Renal cortical epithelial cell (primary cell): ENCODE measurements at places on chromosomes 7 and 10. TPM values are rescaled to one million over a fixed set of nuclear protein-coding genes. Genes with fewer than 3 reads are reported as not detected.

Gene AKR1C2
- total RNA-seq = 1.9 and 6.5 TPM in 2 replicates

Gene SND1
- total RNA-seq = 201 and 214 TPM in 2 replicates

GRCh38 chr7:39745320-39745719 lies 121.9 kb downstream of the RALA start:
- DNase-seq = no peak

Gene HHEX
- 0.40 and 1.6 TPM in 2 replicates for total RNA-seq

GRCh38 chr10:119734396-119735332 lies 8.8 kb downstream of the INPP5F start:
- DNase-seq = peak; percentile 86

Gene PNLIPRP3
- not detected in 2 replicates for total RNA-seq

DNA sequence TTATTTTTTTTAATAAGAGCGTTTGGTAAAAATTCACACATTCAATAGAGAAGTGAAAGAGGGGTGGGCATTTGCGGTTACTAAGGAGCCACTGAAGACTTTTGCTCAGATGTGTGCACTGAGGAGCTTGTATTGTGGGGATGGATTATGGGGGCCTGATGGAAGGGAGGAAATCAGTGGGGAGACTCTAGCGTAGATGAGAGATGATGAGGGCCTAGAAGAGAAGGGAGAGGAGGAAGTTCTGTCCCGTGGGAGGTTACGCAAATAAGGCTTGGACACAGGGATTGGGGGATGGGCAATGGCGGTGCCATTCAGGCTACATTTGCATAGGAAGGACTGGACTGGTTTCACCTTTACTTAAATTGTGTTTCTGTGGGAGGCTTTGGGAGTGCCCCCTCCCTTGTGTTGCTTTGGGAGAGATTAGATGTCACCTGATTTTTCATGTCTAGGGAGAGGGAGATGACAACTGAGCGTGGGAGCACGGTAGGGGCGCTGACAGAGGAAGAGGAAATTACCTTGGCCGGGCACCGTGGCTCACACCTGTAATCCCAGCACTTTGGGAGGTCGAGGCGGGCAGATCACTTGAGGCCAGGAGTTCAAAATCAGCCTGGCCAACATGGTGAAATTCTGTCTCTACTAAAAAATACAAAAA lies 2.2 kb upstream of the HIP1 start:
- DNase-seq = no peak

GRCh38 chr10:61899069-61899531 lies 2.4 kb upstream of the ARID5B start:
- DNase-seq = peak; percentile 62

Gene SPDYE2B
- total RNA-seq = not detected in 2 replicates

DNA sequence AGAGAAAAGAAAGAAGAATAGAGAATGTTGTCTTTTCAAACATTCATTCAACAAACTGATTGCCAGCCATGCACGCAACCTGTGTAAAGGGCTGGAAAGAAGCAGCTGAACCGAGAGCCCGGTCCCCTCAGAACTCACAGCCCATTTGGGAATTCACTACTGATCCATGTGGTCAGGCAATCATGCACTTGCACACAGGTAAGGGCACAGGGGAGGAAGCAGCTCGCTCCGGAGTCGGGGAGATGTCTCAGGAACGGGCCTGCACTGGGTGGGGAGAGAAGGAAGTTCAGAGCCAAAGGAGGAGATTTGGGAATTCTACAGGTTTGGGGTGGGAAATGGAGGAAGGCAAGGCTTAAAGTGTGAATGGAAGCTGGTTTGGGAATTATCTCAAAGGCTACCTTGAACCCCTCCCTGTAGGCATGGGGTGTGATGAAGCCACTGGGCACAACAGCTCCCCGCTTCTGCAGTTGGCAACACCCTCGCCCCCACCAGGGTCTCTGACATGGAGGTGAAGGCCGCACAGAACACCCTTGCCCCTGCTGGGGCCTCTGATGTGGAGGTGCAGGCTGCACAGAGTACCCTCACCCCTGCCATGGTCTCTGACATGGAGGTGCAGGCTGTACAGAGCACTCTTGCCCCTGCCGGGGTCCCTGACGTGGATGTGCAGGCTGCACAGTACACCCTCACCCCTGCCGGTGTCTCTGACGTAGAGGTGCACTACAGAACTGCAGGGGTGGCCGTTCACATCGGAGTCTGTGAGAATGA lies 194.4 kb upstream of the RNF32 start:
- no peak for DNase-seq

DNA sequence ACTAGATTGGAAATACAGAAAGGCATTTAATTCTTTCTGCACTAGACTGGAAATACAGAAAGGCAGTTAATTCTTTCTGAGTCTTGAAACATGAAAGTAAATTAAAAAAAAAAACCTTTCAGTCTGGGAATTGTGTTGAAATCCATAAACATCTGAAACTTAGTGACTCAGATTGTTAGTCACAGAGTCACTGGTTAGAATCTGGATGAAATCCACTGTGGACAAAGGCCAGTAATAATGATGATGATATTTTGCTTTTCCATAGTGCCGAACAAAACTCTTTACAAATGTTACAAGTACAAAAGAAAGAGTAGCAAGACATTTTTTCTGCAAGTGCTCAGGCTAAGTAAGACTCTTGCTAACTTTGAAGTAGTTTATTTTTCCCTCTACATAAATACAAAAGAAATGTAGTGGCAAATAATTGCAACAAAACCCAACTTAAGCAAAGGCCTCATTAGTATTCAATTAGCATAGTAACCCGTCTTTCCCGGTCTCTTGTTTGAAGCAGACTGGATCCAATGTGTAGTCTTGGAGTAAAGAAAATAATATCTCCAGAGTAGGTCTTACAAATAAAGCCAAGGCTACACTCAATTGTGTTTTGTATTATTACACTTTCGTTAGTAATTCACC lies 5.8 kb upstream of the PRTFDC1 start:
- peak; percentile 92 for DNase-seq

Gene MINDY4
- total RNA-seq = 3.3 and 8.8 TPM in 2 replicates

Gene NT5C2
- 120 and 137 TPM in 2 replicates for total RNA-seq

DNA sequence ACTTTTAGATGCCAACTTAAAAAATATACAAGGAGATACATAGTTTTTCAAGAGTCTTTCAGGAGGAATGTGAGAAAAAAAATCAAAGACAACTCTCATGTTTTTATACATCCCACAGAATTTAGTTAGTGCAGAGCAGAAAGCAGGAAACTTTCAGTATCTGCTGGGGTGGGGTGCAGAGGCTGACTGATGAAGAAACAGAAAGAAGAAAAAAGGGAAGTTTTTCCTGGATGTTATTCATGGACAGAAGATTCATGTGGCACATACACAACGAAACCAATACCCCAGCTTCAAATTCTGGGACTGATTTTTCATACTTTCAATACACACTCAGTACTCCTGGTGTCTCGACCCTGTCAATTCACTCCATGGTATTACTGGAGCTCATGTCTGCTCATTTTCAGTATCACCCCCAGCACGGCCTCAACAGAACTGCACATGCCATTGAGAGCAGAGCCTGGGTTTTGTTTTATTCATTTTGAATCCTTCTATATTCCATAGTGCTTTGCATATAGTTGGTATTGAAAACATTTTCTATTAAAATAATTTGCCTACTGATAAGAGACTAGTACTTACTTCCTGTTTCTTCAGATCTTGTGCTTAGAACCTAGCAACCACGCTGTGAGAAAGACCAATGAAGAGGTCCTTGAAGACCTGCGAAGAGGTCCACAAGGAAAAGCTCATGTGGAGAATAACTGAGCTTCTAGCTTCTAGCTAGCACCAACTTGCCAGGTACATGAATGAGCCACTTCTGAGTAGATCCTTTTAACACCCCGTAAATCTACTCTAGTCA lies 49.0 kb downstream of the NDUFB2 start:
- DNase-seq = no peak

DNA sequence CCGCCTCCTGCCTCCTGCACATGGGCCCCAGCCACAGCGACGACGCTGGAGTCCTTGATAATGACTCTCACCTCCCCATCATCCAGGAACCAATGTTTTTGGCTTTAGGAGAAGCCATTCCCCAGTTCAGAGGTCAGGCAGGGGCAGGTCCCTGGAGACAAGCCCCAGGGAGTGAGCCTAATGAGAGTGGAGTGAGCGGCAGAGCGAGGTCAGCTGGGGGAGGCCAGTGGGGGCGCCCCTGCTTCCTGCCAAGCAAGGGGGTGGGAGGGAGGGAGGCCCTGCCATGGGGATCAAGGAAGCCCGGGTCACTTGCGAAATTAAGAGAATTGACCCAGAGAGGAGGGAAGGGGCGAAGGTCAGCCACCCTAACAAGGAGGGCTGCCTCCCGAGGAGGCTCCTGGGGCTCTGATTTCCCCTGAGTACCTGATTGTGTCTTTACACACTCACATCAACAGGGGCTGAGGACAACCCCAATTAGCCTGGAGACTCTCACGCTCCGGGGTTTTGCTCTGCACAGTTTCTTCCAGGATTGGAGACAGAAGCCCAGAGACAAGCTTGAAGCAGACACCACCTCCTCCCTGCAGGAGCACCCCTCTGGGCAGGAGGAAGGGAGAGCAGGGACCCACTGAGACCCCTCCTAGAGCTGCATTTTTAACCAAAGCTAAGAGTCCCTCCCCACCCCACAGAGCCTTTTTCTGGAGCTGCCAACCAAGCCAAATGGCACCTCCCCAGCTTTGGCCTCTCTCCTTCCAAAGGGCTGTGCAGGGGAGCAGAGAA lies 112.1 kb downstream of the COL13A1 start:
- DNase-seq = no peak

GRCh38 chr7:91050677-91051076 lies 213.6 kb upstream of the FZD1 start:
- DNase-seq = no peak

Gene ELFN1
- total RNA-seq = 0.15 TPM in 1 of 2 replicates, not detected in the other

DNA sequence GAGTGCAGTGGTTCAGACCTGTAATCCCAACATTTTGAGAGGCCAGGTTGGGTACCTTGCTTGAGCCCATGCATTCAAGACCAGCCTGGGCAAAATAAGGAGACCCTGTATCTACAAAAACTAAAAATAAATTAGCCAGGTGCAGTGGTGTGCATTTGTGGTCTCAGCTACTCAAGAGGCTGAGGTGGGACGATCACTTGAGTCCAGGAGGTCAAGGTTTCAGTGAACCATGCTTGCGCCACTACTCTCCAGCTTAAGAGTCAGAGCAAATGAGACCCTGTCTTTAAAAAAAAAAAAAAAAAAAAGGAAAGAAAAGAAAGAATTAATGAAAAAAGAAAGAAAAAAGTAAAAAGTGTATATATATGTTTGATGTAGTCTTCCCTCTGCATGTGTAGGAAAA lies 24.7 kb downstream of the MICU1 start:
- DNase-seq = no peak

DNA sequence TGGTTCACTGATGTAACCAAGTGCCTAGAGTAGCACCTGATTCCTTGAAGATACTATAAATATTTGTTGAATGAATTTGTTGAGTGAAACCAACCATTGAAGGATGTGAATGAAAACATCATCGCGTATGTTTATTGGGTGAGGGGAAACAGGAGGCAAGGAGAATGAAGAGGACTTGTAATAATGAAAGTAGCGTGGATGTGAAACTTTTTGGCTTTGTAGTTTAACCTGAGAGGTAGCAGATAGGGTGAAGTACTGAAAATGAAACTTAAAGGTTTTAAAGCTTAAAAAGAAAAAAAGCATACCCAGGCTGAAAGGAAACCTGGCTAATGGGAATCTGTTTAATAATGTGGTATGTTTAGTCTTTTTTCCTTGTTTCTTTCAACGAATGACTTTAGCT lies 5.2 kb downstream of the CCNY start:
- DNase-seq = no peak

DNA sequence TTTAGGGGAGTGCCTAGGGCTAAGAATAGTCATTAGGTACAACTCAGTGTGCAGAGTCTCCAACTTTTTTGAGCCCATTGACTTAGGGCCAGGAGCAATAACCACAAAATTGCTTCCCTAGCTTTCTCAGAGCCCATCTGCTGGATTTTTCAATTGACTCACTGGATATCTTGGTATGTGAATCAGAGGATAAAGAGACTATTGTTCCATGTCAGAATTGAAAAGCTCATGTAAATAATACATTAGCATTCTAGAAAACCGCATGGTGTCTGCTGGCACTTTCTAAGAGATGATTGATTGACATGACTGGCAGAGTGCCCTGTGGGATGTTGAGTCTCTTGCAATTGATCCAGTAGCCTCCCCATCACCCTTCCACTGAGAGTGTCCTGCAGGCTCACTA lies 246.2 kb downstream of the CCDC7 start:
- peak; percentile 89 for DNase-seq

Gene FZD1
- 8.0 and 20.6 TPM in 2 replicates for total RNA-seq

- DNase-seq = no peak
Measured at GRCh38 chr7:155518633-155519032, 27.7 kb downstream of the CNPY1 start.

Gene HDAC9
- 41.8 and 97.6 TPM in 2 replicates for total RNA-seq
